ENCODE measurements at places on chromosomes 16 and 17. TPM values are rescaled to one million over a fixed set of nuclear protein-coding genes. Genes with fewer than 3 reads are reported as not detected.
A peak's percentile ranks its signal among the peaks of the same experiment; 100 is the strongest.

The KRT23 gene
- total RNA-seq, result not detected

The RND2 gene
- 2.7 TPM for total RNA-seq

The SPAG9 gene
- total RNA-seq, result 84.8 TPM

GRCh38 chr16:4767872-4768548, 1.0 kb upstream of the ZNF500 start:
- H3K4me1 ChIP-seq, result peaks cover 45% of the 10 kb centered on the region
- H3K27ac ChIP-seq, result peak overlapping the region; percentile 91
- peaks cover 26% of the 10 kb centered on the region for H3K36me3 ChIP-seq
- no peaks in the 10 kb centered on the region for H3K27me3 ChIP-seq
- DNase-seq, result no peak
- peak overlapping the region; percentile 95 for H3K4me3 ChIP-seq

DNA sequence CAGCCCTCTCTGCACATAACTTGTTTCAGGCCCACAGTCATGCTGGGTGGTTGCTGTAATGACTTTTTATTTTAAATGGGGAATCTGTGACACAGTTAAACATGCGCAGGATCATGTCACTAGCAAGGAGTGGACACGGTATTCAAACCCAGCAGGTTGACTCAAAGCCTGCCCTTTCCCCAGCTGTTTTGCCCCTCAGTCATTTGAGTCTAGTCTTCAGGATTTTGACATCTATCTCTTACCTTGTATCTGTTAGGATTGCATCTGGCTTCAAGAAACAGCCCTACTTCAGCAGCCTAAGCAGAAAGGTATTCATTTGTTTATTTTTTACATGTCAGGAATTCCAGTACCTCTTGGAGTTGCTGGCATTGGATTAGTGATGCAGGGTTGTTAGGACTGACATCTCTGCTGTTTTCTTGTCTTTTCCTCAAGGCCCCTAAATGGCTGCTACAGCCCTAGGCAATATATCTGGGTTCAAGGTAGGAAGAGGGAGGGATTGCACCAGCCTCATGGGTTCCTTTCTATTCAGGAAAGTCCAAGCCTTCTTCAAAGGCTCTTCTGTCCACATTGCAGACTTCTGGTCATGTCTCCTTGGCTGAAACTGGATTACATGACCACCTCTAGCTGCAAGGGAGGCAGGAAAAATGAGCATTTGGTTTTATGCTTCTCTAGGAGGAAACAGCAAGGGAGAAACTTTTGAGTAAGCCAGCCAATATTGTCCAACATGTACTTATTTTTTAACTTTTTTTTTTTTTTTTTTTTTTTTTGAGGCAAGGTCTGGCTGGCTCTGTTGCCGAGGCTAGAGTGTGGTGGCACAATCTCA, 22.8 kb downstream of the ABCC1 start:
- H3K27ac ChIP-seq, result peak overlapping the region; percentile 89
- no peak for DNase-seq
- no peak overlapping the region for H3K4me3 ChIP-seq
- peaks cover 90% of the 10 kb centered on the region for H3K4me1 ChIP-seq
- H3K27me3 ChIP-seq, result no peaks in the 10 kb centered on the region

DNA sequence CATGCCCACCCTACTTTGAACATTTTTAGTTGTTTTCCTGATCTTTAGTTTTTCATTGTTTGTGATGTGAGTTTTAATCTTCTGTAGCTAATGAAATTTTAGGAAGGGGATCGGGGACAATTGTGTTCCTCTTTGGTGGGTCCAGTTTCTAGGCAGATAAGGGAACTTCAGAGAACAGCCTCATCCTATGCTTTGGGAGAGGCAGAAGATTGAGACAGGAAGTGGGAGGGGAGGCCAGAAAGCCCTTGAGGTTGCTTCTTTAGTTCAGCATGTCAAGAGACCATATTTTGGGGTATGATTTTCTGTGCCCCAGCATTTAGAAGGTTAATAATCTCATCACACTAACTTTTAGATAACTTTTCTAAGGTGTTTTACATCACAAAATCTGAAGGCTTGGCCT, 191.0 kb downstream of the TANC2 start:
- H3K27me3 ChIP-seq, result no peaks in the 10 kb centered on the region

DNA sequence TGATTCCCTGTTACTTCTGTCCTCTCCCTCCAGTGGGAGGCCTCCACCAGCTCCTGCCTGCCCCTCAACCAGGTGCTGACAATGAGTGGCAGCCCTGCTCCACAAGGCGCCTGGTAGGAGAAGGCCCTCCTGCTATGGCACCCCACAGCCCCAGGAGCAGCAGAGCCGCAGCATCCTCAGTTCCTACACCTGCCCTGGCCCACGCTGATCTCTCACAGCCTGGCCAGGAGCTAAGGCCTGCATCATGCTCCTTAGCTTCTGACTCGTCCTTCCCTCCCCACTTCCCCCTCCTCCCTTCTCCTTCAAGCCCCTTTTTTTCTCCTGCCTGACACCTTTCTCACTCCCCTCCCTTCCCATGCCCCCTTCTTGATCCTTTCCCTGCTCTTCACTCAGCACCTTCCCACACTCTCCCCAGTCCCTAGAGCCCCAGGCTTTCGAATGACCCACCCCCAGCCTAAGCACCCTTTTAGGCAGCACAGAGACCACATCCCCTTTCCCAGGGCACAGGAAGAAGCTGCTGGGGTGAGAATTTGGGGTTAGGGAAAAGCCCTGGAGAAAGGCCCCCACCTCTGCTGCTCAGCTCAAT, 6.5 kb downstream of the PROCA1 start:
- H3K4me3 ChIP-seq, result no peak overlapping the region
- peaks cover 5% of the 10 kb centered on the region for H3K4me1 ChIP-seq
- H3K36me3 ChIP-seq, result peaks cover 31% of the 10 kb centered on the region
- no peak for DNase-seq
- no peak overlapping the region for H3K27ac ChIP-seq

DNA sequence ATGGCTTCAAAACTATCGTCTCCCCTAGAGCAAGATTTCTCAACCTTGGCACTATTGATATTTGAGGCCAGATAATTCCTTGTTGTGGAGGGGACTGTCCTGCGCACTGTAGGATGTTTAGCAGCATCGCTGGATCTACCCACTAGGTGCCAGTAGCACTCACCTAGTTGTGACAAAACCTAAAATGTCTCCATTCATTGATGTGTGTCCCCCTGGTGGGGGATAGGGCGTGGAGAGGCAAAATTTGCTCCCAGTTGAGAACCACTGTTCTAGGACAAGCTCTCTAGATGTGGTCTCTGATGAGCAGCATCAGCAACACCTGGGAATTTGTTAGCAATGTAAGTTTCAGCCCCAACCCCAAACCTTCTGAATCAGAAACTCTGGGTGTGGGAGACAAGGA, 259.0 kb downstream of the XYLT1 start:
- H3K27me3 ChIP-seq, result no peaks in the 10 kb centered on the region
- no peak overlapping the region for H3K27ac ChIP-seq
- H3K4me1 ChIP-seq, result peaks cover 10% of the 10 kb centered on the region
- H3K36me3 ChIP-seq, result no peaks in the 10 kb centered on the region

- H3K27ac ChIP-seq, result no peak overlapping the region
- peaks cover 10% of the 10 kb centered on the region for H3K4me1 ChIP-seq
- H3K36me3 ChIP-seq, result peaks cover 60% of the 10 kb centered on the region
- H3K27me3 ChIP-seq, result no peaks in the 10 kb centered on the region
- H3K4me3 ChIP-seq, result no peak overlapping the region
- no peak for DNase-seq
Measured at GRCh38 chr16:89150090-89150835, 21.3 kb upstream of the CDH15 start.

All from esophagus muscularis mucosa (tissue), 4 donors.